ENCODE measurements at places on chromosomes 6 and 20.

- no peak for DNase-seq
Observed at GRCh38 chr6:129558248-129558647, 151.7 kb downstream of the ARHGAP18 start.

GRCh38 chr6:166957087-166957804, 896 bp upstream of the RNASET2 start:
- peak; percentile 46 for DNase-seq

DNA sequence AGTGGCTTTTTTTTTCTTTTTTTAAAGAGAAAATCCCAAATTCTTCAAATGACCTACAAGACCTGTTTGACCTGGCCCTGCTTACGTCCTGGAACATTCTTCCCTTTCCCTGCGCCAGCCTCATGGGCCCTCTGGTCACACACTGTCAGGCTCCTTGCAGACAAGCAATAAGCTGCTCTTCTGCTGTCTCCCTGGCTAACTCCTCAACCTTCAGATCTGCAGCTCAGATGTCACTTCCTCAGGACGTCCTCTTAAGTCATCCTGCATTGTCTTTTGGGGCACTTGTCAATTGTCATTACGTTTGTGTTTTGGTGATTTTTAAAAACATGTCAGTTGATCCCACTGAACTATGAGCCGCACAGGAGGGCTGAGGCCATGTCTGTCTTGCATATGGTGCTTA, 28.9 kb upstream of the SLC35D3 start:
- no peak for DNase-seq

- no peak for DNase-seq
Observed at GRCh38 chr20:48891235-48892048, 30.1 kb upstream of the ARFGEF2 start.

DNA sequence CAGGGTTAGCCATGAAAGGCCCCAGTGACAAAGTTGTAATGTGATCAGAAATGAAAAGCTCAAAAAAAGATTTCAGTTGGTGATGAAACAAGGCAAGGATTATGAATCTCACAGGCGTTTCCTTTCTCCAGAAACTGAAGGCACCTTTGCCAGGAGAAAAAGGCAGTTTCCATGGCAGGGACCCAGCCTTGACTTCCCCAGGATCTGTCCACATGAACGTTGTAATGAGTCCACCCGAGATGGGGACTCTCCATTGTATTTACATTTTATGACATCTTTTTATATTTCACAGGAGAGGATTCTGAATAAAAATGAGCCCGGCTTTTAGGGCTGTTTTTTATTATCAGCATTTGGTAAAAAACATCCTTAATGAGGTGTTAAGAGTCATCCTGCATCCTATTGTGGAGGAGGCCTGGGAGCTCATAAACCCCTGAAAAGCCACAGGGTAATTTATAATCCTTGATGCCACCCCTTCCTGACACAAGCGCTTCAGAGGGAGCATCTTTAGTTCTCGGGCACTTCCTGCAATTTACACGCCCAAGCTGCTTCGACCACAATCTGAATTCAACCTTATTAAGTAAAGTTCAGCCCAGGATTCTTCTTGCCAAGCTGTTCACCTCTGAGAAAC, 74.1 kb upstream of the SALL4 start:
- DNase-seq: no peak
